ENCODE measurements at places on chromosomes 11 and 22.
A peak's percentile ranks its signal among the peaks of the same experiment; 100 is the strongest.

DNA sequence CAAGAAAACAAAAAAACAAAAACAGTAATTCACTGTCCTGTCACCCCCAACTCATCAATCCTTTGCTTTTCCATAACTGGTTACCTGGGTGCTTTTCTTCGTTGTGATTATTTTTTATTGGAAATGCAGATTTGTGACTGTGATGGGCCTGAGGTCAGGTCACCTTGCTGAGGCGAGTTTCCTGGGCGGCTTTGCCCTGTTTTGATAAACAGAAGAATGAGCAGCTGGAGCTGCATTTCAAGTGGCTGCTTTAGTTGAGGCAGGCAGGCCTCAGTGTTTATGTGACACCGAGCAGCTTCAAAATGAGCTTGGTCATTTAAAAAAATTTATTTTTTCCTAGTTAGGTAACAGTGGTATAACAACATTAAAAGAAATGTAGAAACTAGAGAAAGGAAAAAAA, 22.2 kb downstream of the PTPRJ start:
- DNase-seq: no peak

DNA sequence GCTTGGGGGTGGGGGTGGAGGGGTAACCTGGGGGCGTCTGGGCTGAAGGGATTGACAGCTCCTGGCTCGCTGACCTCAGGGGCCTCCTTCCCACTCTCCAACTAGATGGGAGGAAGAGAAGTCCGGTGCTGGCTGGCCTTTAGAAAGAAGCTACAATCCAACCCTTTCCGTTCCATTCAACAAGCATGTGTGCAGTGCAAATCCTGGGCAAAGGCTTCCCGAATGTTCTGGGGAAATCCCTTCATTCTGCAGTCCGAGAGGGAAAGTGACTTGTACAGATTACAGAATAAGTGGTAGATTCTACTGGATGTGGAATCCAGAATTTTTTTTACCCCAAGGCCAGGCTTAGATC, 149.9 kb downstream of the FEZ1 start:
- no peak for DNase-seq

GRCh38 chr22:22712092-22712658, 67.8 kb downstream of the GGTLC2 start:
- no peak for DNase-seq

DNA sequence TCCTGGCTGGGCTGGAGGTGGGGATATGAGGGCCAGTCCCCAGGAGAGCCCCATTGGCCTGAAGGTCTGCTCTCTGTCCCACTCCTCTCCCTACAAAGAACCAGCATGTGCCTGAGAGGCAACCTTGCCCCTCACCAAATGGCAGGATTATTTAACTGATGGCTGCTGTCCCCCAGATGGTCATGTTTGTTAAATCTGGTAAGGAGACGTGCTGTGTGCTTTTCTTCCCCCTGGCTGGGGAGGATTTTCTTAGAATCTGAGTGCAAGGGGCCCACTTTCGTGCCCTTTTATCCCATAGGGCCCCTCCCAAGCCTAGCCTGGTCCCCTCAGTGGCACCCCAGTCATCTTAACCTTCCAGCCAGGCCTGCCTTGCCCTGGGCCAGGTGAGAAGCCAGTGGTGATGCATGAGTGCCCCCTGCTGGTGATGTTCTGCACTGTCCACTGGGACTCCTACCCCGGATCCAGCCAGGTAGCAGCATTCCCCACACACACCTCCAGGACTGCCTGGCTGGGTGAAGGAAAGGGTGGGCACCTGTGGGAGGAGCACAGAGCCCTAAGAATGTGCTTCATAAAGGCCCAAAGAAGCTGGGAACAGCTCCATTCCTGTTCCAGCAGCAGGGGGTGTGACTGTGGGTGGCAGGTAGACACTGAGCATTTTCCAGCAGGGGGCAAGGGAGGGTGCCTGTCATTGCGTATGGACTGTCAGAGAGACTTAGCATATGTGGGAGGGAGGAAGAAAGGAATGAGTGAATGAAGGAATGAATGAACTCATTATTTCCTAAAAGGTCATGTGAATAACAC, 28.9 kb downstream of the MFNG start:
- peak; percentile 67 for DNase-seq

GRCh38 chr11:124872741-124873140, 7.5 kb downstream of the ROBO3 start:
- DNase-seq: no peak

- DNase-seq: no peak
Measured at GRCh38 chr11:71994786-71995185, 3.9 kb upstream of the IL18BP start.

DNA sequence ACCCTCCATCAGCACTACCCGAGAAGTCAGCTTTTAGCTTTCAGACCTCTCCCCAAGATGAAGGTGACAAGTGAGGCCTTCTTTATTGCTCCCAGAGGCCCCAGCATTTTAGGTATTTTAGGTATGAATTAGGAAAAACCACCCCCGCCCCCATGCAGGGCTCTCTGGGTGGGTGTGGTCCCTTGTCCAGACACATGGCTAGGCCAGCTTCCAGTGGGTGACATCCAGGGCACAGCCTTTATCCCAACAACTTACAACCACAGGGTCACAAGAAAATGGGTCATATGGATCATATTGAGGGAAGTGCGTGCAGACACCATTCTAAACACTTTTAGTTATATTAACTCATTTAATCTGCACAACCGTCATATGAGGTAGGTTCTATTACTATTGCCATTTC, 42.1 kb downstream of the RIBC2 start:
- DNase-seq: no peak

DNA sequence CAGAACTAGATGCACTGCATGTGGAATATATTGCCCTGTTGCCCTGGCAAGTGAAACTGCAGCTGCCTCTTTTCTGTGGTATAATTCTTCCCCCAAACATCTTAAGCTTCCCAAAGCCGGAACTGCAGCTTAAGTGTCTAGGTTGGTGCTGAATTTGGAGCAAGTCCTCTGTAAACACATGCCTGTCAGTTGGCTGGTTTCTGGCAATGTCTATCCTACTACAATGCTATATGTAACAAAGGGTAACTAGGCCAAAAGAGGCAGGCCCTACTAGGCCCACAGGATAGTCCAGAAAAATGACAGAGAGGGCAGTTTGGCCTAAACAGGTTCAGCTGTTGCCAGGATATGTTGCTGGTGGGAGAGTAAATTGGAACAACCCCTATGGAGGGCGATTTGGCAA, 27.9 kb downstream of the ASCC2 start:
- no peak for DNase-seq

DNA sequence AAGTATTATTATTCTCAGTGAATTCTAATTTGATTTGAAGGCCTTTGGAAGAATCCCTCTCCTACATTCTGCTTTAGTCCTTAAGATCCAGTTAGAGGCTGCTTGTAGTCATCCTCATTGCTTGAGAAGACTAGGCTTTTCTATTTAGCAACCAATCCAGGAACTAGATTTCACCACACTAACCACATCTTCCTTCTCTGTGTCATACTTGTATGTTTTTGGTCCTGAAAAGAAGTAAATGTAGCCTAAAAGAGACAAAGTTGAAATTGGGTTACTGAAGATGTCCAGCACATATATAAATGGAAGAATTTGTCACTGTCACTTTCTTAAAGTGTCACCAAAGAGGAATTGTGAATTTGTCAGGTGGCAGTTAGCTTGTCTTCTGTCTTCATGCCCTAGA, 46.6 kb upstream of the MMP7 start:
- no peak for DNase-seq

- no peak for DNase-seq
Measured at GRCh38 chr22:26134654-26135330, 34.5 kb upstream of the SEZ6L start.

DNA sequence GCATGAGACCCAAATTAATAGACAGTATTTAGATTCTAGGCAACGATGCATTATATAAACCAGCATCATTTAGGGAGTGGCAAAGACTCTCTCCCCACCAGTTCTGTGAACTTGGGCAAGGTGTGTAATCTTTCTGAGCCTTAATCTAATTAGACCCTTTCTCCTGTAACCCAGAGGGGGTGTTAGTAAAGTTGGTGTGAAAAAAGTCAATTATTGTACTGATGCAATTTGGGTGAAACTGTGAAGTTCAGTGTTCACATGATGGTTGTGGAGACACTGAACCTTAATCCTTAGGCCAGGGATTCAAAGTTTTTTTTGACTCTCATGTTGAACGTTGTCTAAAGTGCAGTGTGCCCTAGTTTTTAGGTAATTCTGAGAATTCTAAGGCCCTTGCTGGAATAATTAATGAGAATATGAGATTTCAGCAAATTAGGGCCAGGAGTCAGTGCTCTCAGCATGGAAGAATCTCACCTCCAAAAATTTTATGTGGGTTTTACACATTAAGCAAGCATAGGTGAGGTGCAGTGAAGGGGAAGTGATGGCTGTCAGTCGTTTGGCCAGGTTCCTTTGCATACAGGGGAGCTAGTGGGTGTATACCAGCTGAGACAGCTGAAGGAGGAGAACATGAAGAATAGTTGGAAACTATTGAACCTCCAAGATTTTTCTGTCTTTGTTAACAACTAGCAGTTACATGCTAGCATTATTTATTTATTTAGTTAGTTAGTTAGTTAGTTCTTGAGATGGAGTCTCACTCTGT, 94.2 kb downstream of the PTPRJ start:
- DNase-seq: no peak

GRCh38 chr11:93958991-93959390, 62.2 kb upstream of the HEPHL1 start:
- no peak for DNase-seq

GRCh38 chr11:22991196-22991595, 130.9 kb upstream of the CCDC179 start:
- no peak for DNase-seq

DNA sequence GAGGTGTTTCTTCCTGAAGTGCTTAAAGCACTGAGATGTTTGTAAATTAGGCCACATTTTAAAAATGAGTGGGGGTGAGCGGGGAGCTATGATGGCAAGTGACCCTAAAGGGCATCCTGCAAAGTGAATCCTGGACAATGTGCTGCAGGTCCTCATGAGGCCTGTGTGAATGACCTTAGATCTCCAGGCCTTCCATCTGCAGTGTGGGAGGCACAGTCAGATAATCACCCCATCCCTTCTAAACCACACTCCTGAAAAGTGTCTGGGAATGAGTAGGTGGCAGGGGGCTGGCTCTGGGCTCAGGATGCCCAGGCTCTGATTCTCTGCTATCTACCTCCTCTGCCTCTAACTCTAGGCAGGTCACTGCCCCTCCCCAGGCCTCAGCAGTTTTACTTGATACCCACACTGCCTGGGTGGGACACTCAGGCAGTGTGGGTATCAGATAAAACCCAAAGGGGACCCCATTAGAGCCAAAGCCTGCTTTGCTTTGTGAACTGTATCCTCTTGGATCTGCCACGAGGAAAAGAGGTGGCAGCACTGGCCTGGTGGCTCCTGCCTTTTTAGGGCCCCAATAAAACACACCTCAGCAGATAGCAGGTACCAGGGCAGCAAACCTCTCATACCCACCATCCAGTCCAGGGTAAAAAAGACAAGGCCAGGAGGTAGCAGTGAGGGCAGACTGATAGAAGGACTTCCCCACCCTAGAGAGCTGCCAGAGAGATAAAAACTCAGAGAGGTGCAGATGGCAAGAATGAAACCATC, 10.5 kb downstream of the STARD10 start:
- DNase-seq: no peak

GRCh38 chr22:34333285-34333684, 413.0 kb upstream of the LARGE1 start:
- DNase-seq: no peak

GRCh38 chr11:78138694-78139421, 568 bp downstream of the ALG8 start:
- DNase-seq: no peak

DNA sequence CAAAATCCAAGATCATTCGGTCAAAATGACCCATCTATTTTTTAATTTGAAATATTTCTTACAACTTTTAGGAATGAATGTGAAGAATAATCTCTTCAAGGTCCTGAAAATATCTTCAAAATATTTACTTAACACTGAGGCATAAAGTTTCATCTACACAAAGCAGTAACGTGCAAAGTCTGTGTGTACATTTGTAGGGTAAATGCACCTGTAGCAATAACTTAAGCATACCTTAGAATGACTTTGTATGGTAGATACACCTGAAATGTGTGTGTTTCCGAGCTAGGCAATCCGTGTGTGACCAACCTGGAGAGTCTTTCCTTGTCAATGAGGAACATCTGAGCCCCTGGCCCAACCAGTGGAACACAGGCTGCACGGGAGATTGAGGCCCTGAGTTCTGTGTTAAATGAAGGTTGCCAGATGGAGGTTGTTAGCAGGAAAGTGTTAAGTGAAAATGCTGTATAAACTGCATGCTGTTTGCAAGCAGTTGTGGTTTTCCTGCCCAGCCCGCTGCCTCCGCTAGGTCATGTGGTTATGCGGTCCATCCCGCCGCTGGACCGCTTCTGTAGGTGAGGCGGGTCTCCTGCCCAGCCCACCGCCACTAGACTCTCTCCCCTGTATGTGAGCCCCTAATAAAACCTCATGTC, 7.6 kb upstream of the CTR9 start:
- DNase-seq: no peak

DNA sequence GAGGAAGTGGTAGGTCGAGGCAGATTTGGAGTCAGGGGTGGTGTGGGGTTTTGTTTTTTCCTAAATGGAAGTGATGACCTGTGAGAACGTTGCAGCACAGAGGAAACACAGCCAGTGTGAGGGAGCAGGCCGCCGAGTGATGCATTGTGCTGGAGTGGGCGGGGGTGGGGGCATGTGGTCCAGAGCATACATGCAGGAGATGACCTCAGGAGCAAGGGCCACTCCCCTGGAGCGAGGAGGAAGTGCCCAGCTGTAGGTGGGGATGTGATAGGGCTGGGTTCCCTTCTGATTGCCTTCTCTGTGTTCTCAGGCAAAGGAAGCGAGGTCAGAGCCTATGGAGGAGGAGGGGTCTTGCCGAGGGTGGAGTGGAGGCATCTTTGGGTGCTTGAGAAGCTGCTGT, 81.4 kb downstream of the PPP6R3 start:
- DNase-seq: no peak

DNA sequence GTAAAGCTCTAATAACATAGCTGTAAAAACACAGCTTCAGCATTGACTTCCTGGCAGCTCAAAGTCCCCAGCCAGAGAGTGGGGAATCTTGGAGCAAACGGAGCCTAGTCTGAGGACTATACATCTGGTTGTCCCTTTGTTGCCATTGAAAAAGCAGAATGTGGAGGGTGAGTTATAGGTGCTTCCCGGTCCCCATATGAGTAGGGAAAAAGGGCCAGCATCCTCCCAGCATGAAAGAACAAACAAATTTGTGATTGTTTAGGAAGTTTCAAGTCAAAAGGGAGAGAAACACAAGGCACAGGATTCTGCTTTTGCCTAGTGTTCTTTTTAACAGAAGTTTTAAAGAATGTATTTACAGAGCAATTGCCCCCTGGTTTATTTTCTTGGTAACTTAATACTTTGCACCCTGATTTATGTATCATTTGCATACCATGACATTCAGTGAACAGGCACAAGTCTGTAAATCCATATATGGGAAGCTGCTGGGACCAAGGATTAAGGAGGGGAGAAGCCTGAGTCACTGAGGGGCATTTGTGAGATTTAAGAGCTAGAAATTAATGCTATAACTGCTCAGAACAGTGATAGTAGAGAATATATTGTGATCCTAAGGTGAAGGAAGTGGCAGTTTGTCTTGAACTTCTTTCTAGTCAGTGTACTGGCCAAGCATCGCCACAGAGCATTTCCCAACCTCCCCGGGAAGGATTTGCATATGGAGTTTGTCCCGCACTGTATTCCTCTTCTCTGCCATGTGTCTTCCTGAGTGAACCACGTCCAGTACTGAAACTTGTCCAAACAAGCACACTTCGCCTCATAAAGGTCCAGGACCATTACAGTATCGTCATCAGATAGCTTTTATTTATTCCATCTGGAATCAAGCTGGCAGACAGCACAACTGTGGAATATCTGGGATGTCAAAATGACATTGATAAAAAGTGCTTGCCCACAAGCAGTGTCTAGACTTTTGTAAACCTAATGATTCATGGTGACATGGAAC, 103.0 kb downstream of the DBX1 start:
- DNase-seq: no peak
